GDM1 (cell line): ENCODE measurements at places on chromosomes 5 and 9.

- no peak for DNase-seq
Measured at GRCh38 chr5:33371660-33372059, 69.1 kb upstream of the TARS1 start.

DNA sequence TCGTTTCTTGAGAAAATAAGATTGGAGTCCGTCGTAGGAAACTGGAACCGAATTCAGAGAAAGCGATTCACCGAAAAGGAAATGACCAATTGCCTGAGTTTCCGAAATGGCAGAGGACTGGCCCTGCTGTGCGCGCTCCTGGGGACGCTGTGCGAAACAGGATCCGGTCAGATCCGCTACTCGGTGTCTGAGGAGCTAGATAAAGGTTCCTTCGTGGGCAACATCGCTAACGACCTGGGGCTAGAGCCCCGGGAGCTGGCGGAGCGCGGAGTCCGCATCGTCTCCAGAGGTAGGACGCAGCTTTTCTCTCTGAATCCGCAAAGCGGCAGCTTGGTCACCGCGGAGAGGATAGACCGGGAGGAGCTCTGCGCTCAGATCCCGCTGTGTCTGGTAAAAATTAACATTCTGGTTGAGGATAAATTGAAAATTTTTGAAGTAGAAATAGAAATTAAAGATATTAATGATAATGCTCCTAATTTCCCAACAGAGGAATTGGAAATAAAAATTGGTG is 379 bp downstream of the PCDHGA3 start:
- DNase-seq, result no peak

- no peak for DNase-seq
Measured at GRCh38 chr5:120934031-120934430, 469.9 kb downstream of the PRR16 start.

DNA sequence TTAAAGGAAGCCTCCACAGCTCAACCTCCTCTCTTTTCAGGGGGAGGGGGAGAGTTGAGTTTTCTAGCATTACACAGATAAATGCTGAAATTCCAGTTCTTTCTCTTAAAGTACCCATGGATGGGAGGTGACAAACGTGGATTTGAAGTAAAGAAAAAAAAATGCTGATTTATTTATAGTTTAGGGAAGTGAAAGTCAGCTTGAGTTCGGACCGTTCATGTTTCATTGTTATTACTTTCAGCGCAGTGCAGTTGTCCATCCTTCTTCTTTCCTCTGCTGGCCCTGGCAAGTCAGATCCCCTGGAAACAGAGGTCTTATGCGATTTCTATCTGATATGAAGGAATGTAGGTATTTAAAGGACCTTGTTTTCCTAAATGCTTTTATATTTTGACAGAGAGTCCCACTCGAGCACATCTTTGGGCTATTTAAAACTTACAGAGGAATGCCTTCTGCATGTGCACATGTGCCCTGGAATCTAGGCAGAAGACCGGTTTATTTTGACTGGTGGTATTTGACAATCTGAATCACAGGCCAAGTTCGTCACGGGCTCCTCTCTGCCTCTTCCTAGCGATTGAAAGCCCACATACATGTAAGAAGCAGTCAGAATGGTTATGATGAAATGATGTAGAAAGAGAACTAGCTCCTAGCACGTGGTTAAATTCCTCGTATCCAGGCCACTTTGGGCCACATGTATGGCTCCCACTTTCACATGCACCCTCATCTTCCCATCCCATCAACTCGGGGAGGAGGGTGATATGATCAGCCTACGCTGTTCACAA is 385.2 kb upstream of the KLF4 start:
- no peak for DNase-seq

- DNase-seq, result no peak
Measured at GRCh38 chr5:169641253-169641652, 4.2 kb downstream of the DOCK2 start.

- DNase-seq, result no peak
Measured at GRCh38 chr5:40503439-40503838, 176.3 kb upstream of the PTGER4 start.

- no peak for DNase-seq
Measured at GRCh38 chr9:91032121-91032531, 230.5 kb downstream of the SYK start.

DNA sequence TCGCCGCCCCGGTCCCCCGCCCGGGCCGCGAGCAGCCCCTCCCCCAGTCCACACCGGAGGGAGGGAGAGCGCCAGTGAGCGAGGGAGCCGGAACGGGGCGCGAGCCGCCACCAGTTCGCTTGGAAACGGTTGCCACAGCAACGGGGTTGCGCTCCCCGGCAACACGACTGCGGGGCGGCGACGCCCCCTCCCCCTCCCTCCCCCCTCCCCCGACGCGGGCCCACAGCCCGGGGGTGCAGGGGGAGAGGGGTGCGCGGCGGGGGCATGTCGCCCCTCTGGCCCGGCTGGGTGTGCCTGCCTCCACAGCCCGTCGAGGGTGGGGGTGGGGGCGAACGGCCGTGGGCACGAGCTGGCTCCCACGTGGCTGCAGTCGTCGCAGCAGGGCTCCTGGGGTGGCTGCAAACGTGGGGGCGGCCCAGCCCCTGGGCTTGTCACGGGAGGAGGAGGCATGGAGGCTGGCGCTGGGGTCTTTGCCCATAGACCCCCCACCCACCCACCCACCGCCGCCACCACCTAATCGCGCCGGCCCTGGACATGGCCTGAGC is 524 bp downstream of the PRR7 start:
- peak; percentile 35 for DNase-seq

- DNase-seq, result no peak
Measured at GRCh38 chr5:156505101-156505500, 178.1 kb downstream of the SGCD start.

GRCh38 chr9:17613758-17614157 is 34.9 kb downstream of the SH3GL2 start:
- no peak for DNase-seq

- no peak for DNase-seq
Measured at GRCh38 chr5:155259648-155260047, 246.1 kb downstream of the KIF4B start.

DNA sequence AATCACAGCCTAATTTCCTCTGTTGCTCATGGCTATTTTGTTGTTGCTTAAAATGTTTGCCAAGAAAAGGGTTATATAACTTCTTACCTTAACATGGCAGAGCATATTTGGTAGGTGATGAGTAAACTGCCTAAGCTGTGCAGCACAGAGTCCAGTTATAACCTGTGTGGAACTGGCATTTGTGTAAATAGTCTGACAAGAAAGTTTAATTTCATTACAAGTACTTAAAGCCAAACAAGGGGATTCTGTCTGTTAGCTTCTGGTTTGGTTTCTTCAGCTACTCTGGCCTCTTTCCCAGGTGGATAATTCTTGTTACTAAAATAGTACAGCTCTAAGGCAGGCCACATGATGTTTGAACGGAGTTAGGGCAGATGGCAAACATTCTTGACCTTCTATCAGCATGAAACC is 72.2 kb downstream of the PTCD2 start:
- DNase-seq, result no peak

- DNase-seq, result no peak
Measured at GRCh38 chr5:133520062-133520461, 92.3 kb downstream of the FSTL4 start.

DNA sequence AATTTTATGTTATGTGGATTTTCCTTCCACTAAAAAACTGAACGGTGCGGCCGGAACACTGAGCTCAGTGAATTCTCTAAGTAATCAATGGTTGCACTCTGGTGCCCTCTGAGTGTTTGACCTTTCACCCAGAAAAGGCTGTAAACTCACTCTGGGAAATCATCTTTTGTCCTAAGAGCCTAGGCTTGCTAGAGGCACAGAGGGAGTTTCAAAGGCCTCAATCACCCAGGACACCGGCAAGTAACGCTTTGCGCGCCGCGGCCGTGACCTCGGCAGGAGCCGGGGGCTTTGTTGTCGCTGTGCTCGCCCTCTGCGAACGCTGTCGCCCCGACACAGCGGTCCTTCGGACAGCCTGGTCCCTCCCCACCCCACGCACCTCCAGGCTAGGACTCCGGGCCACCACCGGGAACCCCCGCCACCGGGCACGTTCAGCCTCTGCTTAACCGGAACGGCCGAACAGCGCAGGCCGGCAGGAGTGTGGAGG is 703 bp downstream of the ISCA1 start:
- DNase-seq, result no peak

DNA sequence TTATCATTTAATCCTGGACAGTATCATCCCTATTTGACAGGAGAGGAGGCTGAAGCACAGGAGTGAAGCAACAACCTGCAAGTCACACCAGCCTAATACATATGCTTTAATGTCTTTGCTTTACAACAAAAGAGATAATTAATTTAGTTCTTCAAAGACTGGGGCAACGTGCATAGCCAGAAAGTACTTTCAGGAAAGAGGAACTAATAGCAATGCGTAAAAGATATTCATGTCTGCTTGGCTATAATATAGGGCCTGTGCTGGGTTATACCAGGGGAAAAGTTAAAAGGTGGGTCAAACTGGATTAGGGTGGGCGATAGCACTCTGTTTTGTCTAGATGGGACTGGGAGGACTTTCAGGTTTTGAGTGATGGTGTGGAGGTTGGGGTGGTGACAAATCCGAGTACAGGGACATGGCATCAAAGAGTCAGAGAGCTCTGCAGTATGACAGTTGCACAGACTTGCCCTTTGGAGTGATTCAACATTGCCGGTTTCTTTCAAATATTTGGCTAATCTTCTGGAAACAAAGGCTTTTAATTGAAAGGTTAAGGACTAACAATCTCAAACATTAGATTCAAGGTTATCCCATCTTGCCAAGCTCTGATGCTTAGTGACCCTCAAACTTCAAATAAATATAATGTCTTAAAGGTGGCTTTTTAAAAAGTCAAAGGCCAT is 11.9 kb downstream of the DAB2 start:
- no peak for DNase-seq

GRCh38 chr9:137708590-137709284 is 89.9 kb downstream of the EHMT1 start:
- no peak for DNase-seq

- no peak for DNase-seq
Measured at GRCh38 chr9:21993893-21994555, at the start of gene CDKN2A. TSS of gene CDKN2A (minus strand) at chr9:21994392.

DNA sequence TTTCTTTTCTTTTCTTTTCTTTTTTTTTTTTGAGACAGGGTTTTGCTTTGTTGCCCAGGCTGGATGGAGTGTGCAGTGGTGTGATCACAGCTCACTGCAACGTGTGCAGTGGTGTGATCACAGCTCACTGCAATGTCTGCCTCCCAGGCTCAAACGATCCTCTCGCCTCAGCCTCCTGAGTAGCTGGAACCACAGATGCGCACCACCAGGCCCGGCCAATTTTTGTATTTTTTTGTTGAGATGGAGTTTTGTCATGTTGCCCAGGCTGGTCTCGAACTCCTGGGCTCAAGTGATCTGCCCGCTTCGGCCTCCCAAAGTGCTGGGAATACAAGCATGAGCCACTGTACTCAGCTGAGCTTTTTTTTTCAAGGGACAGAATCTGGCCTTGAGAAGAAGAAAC is 36.8 kb upstream of the TJP2 start:
- DNase-seq, result no peak

DNA sequence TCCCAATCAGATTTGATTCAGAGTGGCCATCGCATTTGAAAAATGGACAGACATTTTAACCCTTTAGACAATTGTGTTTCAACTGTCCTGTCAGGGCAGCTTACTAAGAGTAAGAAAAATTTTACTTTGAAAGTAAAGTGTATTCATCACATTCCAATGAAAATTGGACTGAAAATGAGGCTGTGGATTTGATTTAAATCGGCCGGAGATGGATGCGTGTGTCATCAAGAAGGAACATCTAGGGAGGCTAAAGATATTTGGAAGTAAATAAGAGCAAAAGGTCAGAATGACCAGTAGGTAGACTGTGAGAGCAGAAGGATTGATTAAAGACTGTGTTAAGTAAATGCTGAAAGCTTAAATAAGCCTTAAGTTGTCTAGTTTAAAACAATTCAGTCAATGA is 1.5 kb downstream of the ZCCHC7 start:
- DNase-seq, result no peak

GRCh38 chr5:32709750-32710549 is 1.2 kb upstream of the NPR3 start:
- DNase-seq, result peak; percentile 76

DNA sequence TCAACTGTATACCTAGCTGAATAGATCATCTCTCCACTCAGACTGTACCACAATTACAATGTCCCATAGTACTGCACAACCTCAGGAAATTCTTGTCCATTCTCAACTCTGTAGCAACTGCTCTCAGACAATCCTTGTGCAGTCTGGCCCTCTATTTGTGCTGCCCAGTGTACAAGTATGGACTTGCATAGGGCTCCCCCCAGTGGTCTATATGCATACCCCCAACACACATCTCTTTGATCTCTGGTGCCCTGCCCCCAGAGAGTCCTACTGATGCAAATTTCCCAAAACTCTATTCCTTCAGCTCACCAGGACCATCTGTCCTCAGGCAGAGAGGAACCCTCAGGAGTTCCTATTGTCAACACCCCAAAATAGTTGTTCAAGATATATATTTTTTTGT is 205.3 kb downstream of the SLCO4C1 start:
- DNase-seq, result no peak

- DNase-seq, result no peak
Measured at GRCh38 chr5:164748861-164749260, 1243.4 kb downstream of the MAT2B start.

DNA sequence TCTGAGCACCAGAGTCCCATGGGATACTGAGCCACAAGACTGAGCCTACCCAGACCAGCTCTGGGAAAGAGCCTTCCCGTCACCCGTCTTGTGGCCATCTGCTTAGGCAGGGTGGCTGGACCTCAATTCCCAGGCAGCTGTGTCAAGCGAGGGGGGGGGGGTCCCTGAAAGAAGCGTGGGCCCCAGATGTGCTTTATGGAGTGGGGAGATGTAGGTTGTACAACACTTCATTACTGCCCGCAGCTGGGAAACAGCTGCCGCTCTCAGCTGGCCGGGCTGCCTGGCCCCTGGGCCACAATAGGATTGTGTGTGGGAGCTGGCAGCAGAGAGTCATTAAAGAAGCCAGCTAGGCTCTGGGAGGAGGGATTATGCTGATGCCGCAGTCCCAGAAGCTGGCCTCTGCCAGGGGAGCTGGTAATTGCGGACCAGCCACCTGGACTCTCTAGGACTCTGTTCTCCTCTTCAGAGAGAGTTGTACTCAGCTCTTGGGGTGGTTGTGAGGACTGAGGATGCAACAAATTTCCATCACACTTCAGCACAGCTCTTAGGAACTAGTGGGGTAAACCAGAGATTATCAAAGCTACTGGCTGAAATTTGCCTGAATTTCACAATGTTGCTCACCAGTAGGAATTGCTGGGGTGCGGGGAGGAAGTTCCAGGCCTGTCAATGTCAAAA is 145.4 kb downstream of the GADD45G start:
- DNase-seq, result no peak
